ENCODE measurements at places on chromosomes 5 and 9. TPM values are rescaled to one million over a fixed set of nuclear protein-coding genes. Genes with fewer than 3 reads are reported as not detected.

RXRA gene
- total RNA-seq = 29.4 TPM

PTGES gene
- 3.2 TPM for total RNA-seq

DNA sequence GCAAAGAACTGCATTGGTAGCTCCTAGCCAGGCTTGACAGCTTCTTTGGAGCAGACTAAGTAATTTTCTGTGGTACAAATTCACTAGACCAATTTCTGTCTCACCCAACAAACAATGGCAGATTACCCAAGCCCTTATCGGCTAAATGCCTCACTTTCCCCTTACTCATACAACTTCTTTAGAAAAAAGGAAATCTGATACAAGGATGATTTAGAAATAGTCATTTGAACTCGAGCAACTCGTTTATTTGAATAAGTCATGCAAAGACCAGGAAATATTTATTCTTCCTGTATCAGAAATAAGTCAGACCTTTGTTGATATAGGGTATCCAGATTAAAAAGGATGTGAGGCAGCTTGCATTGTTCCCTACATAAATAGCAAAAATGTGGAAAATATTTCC is 170.4 kb upstream of the CDH6 start:
- H3K36me3 ChIP-seq = no peaks in the 10 kb centered on the region
- H3K4me1 ChIP-seq = no peaks in the 10 kb centered on the region
- H3K27me3 ChIP-seq = no peaks in the 10 kb centered on the region
- H3K27ac ChIP-seq = no peak overlapping the region

DNA sequence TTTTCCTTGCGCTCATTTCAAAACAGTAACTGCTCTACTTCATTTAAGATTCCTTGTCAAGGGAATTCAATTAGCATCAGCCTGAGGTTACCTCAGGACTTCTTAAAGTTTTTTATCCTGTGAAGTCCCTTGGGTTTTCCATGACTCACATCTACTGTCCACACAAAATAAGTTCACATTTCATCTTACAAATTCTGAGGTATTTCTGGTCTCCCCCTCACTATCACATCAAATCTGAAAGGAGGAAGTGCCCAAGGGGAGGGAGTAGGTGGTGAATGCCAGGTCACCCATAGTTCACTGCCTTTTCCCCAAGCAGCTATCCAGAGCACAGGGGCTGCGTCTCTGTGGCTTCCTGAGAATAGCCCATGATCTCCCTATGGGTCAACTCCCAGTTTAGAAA is 227.1 kb upstream of the NREP start:
- DNase-seq = no peak
- H3K27me3 ChIP-seq = no peaks in the 10 kb centered on the region
- no peak overlapping the region for H3K27ac ChIP-seq

DNA sequence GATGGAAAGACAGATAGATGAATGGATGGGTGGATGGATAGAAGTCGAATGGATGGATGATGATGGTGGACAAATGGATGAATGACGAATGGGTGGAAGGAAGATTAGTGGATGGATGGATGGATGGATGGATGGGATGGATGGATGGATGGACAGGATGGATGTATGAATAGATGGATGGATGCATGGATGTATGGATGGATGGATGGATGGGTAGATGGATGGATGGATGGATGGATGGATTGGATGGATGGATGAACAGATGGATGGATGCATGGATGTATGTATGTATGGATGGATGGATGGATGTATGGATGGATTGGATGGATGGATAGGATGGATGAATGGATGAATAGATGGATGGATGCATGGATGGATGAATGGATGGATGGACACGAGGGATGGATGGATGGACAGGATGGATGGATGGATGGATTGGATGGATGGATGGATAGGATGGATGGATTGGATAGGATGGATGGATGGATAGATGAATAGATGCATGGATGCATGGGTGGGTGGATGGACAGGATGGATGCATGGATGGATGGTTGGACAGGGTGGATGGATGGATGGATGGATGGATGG is 52.4 kb downstream of the DUSP1 start:
- H3K4me3 ChIP-seq = no peak overlapping the region
- no peak for DNase-seq
- H3K36me3 ChIP-seq = no peaks in the 10 kb centered on the region
- H3K27me3 ChIP-seq = peaks cover 8% of the 10 kb centered on the region
- H3K27ac ChIP-seq = no peak overlapping the region
- H3K4me1 ChIP-seq = no peaks in the 10 kb centered on the region

GFPT2 gene
- total RNA-seq = 143 TPM

DNA sequence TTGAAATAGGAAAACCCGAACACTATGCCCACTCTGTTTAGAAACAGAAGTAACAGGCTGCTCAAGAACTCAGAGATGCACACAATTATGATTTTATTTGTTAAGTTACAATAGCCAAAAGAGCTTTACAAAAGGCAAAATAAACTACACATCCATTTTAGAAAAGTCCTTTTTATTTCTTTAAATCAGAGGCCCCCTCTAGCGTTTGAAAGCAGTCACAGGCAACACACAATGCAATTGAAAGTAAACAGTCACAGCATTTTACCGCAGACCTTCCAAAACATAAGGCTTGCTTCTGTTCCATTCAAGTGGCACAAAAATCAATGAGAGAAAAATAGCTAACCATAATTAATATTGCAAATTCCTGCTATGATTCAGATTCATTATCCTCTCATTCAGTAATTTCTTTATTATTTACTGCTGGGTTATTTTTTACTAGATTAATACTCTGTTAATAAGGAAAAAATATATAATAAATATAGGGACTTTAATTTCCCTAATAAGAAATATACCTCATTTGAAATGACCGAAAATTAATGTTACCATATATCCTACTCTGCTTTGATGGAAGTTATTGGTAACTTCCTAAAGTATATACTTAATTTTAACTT is 78.3 kb downstream of the CEP120 start:
- H3K4me1 ChIP-seq = no peaks in the 10 kb centered on the region
- no peaks in the 10 kb centered on the region for H3K36me3 ChIP-seq
- H3K27ac ChIP-seq = no peak overlapping the region

DNA sequence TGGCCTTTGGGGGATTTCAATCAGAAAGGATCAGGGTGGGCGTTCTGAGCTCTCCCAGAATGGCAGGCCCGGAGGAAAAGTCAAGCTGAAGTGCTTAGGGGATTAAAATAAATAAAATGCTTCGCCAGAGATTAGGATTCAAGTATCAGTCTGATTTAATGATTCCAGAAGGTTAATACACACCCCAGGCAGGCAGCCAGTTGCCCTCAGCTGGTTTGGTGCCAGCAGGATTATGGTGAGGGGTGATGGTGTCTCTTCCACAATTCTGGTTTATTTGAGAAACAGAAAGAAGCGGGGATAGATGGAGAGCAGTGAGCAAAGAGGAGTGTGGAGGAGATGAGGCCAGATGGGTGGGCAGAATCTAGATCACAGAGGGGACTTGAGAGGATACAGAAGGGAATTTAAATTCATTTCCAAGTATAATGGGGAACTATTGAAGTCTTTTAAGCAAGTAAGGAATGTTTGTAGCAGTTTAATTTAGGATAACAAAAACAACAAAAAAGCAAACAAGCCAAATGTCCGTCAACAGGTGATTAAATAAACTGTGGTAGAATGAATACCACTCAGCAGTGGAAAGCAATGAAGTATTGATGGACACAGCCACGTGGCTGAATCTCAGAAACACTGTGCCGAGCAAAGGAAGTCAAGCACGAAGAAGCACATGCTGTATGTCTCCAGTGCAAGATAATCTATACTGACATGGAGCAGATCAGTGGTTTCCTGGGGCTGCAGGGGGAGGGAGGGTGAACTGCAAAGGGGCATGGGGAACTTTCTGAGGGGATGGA is 297.7 kb downstream of the MSX2 start:
- DNase-seq = no peak
- H3K4me1 ChIP-seq = no peaks in the 10 kb centered on the region
- no peaks in the 10 kb centered on the region for H3K27me3 ChIP-seq
- H3K4me3 ChIP-seq = no peak overlapping the region
- no peaks in the 10 kb centered on the region for H3K36me3 ChIP-seq

- H3K4me3 ChIP-seq = no peak overlapping the region
- no peaks in the 10 kb centered on the region for H3K27me3 ChIP-seq
- H3K36me3 ChIP-seq = no peaks in the 10 kb centered on the region
- no peaks in the 10 kb centered on the region for H3K4me1 ChIP-seq
- no peak for DNase-seq
Observed at GRCh38 chr5:131810510-131811249, 13.9 kb upstream of the FNIP1 start.

PSAT1 gene
- total RNA-seq = 317 TPM

GABRA1 gene
- total RNA-seq = 17.3 TPM

DNA sequence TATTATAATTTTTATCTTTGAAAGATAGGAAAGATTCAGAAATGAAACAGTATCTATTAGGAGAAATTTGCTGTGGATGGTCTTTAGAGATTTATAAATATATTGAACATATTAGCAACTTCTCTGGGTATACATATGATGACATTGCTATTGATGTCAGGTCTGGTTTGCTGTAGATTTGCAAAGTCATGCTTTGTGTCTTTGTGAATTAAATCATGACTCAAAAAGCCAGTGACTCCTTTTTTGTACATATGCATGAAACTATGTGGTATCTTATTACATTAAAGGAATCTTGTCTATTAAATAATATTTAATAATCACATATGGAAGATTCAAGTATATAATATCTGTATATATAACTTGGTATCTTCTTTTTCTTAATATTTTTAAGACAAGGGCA is 141.9 kb downstream of the ST8SIA4 start:
- no peaks in the 10 kb centered on the region for H3K36me3 ChIP-seq
- H3K27ac ChIP-seq = no peak overlapping the region
- peaks cover 6% of the 10 kb centered on the region for H3K27me3 ChIP-seq
- H3K4me1 ChIP-seq = 0 out of 2 replicates have a peak, but pooled peaks cover 4% of the 10 kb centered on the region
- no peak for DNase-seq

ZNF169 gene
- total RNA-seq = 7.0 TPM

PBX3 gene
- total RNA-seq = 45.1 TPM

DNA sequence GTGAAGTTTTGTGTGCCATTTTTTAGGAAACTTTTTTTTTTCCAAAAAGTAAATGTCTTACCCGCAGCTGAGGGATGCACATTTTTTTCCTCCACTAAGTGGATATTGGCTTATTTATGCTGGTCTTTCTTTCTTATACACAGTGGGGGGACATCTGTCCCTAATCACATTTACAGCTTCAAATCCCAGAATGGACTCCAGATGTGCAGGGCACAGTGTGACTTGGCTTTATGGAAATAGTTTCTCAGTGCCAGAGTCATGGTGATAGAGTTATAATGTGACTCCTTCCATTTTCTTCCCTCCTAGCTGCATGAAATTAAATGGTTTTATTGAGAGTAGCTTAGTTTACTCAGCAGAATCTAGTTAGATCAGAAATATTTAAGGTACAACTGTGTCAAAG is 66.5 kb downstream of the SV2C start:
- no peak overlapping the region for H3K4me3 ChIP-seq
- no peak overlapping the region for H3K27ac ChIP-seq
- H3K36me3 ChIP-seq = no peaks in the 10 kb centered on the region
- H3K4me1 ChIP-seq = no peaks in the 10 kb centered on the region

PAIP1 gene
- total RNA-seq = 80.5 TPM

C9orf50 gene
- total RNA-seq = not detected

GRCh38 chr9:125632321-125633115 is 74.5 kb downstream of the MAPKAP1 start:
- no peak overlapping the region for H3K27ac ChIP-seq
- no peaks in the 10 kb centered on the region for H3K36me3 ChIP-seq
- H3K4me1 ChIP-seq = peaks cover 11% of the 10 kb centered on the region
- H3K27me3 ChIP-seq = no peaks in the 10 kb centered on the region

- no peak overlapping the region for H3K4me3 ChIP-seq
- H3K27ac ChIP-seq = no peak overlapping the region
- no peak for DNase-seq
- peaks cover 12% of the 10 kb centered on the region for H3K4me1 ChIP-seq
- H3K27me3 ChIP-seq = no peaks in the 10 kb centered on the region
Observed at GRCh38 chr9:92754091-92754745, 10.4 kb downstream of the BICD2 start.

ECM2 gene
- not detected for total RNA-seq

DNA sequence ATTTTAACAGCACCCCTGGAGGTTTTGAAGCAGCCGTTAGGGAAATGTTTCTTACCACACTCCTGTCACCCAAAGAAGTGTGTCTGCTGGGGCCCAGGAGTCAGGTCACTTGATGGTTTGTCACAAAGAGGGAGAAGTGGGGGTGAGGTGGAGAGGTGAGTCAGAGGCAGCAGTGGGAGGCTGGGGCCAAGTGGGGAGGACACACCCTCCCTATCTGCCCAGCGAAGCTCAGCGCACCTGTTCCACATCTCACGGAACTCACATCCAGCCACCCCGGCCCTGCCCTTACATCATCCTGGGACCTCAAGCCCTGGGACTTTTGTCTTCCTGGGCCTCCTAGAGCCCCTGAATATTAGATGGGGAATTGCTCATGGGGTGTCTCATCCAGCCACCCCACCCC is 171.1 kb upstream of the SMIM23 start:
- H3K4me3 ChIP-seq = no peak overlapping the region
- H3K27me3 ChIP-seq = peaks cover 33% of the 10 kb centered on the region
- H3K4me1 ChIP-seq = peaks cover 14% of the 10 kb centered on the region
- DNase-seq = no peak
- no peaks in the 10 kb centered on the region for H3K36me3 ChIP-seq

- H3K27ac ChIP-seq = no peak overlapping the region
- no peaks in the 10 kb centered on the region for H3K36me3 ChIP-seq
- no peaks in the 10 kb centered on the region for H3K4me1 ChIP-seq
- DNase-seq = no peak
Observed at GRCh38 chr9:95383845-95384244, 66.3 kb upstream of the FANCC start.

DNA sequence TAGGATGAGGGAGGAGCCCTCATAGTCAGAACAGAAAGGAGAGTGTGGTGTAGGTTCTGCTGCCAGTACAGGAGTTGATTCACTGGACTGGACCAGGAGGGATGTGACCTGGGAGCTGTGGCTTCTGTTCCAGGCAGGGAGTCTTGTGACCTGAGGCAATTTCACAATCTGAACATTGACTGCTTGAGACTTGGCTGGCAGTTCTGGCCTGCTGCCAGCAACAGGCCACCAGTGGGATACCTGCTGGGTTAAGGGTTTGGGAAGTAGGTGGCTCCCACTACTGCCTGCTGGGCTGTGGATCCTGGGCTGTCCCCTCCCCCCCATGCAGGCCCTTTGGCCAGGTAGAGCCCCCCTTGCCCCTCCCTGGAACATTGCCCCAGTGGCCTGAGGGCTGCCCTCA is 268.6 kb upstream of the ARRDC3 start:
- H3K4me1 ChIP-seq = no peaks in the 10 kb centered on the region
- no peak overlapping the region for H3K4me3 ChIP-seq
- no peak overlapping the region for H3K27ac ChIP-seq
- H3K27me3 ChIP-seq = no peaks in the 10 kb centered on the region
- no peak for DNase-seq
- no peaks in the 10 kb centered on the region for H3K36me3 ChIP-seq

TAF1L gene
- not detected for total RNA-seq

OLFML2A gene
- total RNA-seq = 11.4 TPM

IFNA13 gene
- total RNA-seq = not detected

DNA sequence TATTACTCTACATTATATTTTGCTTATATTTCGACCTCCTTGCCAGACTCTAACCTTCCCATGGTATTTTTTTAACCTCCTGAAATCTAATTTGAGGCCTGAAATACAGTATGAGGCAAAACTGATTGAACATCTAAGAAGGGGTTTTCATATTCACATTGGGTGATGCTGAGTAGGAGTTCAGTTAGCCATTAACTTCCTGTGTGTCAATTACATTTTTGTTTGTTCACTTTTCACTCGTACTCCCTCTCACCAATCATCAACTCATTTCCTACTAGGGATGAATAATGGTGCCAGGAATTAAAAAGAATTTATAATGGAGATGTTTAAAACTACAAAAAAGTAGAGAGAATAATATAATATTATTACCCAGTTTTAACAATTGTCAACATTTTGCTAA is 27.6 kb upstream of the GLRA1 start:
- no peak for DNase-seq
- H3K36me3 ChIP-seq = no peaks in the 10 kb centered on the region
- no peaks in the 10 kb centered on the region for H3K27me3 ChIP-seq
- H3K27ac ChIP-seq = no peak overlapping the region

Data from H1 (cell line).